ENCODE measurements at places on chromosomes 11 and 22. TPM values are rescaled to one million over a fixed set of nuclear protein-coding genes. Genes with fewer than 3 reads are reported as not detected.

DNA sequence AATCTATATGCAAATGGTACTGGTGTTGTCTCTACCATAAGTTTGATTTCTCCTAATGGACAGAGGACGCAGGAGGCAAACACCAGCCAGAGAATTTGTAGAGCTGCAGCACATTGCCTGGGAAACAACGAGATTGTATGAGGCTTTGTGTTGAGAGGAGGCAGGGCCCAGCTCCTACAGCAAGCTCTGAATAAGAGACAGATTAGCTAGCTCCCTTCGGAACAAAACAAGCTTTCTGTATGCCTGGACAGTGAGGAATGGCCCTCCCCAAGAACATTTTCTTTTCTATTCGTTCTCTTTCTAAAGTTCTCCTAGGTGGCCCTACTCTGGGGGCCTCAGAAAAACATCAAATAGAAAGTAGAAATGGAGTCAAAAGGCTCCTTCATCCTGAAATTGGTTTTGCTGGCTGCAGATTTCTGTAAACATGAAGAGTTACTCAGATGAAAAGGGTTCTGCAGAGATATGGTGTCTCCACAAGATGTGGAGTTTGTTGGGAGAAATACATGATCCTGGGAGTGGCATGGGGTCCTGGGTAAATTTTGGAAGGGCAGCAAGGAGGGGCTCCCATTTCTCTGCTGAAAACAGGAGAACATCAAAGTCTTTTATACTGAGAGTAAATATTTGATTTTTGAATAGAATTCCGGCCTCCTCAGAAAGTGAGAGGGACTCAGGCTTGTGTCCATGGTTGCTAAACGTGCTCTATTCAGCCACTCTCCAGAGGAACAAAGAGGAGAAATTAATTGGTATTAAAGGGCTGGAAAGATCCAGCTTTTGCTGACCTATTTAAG lies 6.8 kb upstream of the HEPACAM start:
- no peaks in the 10 kb centered on the region for H3K36me3 ChIP-seq
- peaks cover 30% of the 10 kb centered on the region for H3K4me1 ChIP-seq
- H3K27ac ChIP-seq = no peak overlapping the region
- no peak overlapping the region for H3K4me3 ChIP-seq

DNA sequence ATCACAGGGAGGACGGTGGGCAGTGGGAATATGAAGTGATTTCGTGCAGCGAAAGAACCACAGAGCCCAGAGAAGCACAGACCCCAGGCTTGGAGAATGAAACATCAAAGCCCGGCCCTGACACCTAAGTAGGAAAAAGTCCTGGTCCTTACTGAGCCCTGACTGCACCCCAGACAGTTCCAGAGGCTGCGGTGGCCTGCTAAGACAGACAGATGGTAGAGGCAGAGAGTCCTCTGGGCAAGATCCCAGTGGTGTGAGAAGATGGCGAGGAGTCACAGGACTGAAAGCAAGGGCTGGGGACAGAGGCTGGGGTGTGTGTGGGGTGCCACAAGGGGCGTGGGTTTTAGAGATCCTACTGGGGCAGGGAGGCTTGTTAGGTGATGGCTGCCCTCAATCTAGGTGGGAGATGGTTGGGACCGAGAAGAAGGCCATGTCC lies 3.7 kb downstream of the CBX6 start:
- peaks cover 29% of the 10 kb centered on the region for H3K4me1 ChIP-seq
- peaks cover under 1% of the 10 kb centered on the region for H3K27me3 ChIP-seq
- no peak overlapping the region for H3K4me3 ChIP-seq
- DNase-seq = no peak

GRCh38 chr22:22578702-22579424 lies 19.8 kb upstream of the PRAME start:
- DNase-seq = peak; percentile 5
- peaks cover 18% of the 10 kb centered on the region for H3K27me3 ChIP-seq
- no peaks in the 10 kb centered on the region for H3K4me1 ChIP-seq
- H3K27ac ChIP-seq = no peak overlapping the region
- no peaks in the 10 kb centered on the region for H3K36me3 ChIP-seq
- no peak overlapping the region for H3K4me3 ChIP-seq

DNA sequence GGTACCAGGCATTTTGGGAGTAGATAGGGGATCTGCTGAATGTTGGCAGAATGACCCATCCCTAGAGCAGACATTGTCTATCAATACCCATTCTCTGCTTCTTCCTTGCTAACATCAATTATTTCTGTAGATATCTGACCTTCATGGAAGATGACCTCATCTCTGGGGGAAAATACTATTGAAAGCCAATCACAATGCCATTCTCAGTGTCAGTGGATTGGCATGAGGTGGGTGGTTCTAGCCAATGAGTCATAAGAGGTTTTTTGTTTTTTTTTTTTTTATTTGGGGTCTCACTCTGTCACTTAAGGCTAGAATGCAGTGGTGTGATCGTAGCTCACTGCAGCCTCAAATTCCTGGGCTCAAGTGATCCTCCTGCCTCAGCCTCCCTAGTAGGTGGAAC lies 42.5 kb downstream of the SNX19 start:
- no peaks in the 10 kb centered on the region for H3K27me3 ChIP-seq
- H3K4me3 ChIP-seq = no peak overlapping the region
- H3K36me3 ChIP-seq = peaks cover 33% of the 10 kb centered on the region

- no peak for DNase-seq
- H3K27me3 ChIP-seq = peaks cover 3% of the 10 kb centered on the region
- H3K4me1 ChIP-seq = peaks cover 9% of the 10 kb centered on the region
- no peaks in the 10 kb centered on the region for H3K36me3 ChIP-seq
- H3K27ac ChIP-seq = no peak overlapping the region
Measured at GRCh38 chr11:110859998-110860397, 147.8 kb upstream of the ARHGAP20 start.

TMEM191B gene
- 2.1 TPM for total RNA-seq

Measured in HFFc6 (cell line).